ENCODE measurements at places on chromosomes 13 and 19. TPM values are rescaled to one million over a fixed set of nuclear protein-coding genes. Genes with fewer than 3 reads are reported as not detected.

DNA sequence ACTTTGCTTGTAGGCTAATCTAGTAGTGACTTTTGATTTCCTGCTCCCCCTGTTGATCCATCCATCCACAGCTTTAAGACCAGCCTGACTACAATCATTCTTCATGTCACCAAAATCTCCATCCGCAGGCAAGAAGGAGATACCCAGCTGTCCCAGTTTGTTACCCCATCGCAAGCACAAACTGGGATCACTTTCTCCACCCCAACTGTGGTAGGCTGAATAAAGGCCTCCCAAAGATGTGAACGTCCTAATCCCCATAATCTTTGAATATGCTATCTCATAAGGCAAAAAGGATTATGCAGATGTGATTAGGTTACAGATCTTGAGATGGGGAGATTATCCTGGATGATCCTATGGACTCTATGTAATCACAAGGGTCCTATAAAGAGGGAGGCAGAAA lies 202.0 kb downstream of the ENOX1 start:
- no peak for ATAC-seq

DNA sequence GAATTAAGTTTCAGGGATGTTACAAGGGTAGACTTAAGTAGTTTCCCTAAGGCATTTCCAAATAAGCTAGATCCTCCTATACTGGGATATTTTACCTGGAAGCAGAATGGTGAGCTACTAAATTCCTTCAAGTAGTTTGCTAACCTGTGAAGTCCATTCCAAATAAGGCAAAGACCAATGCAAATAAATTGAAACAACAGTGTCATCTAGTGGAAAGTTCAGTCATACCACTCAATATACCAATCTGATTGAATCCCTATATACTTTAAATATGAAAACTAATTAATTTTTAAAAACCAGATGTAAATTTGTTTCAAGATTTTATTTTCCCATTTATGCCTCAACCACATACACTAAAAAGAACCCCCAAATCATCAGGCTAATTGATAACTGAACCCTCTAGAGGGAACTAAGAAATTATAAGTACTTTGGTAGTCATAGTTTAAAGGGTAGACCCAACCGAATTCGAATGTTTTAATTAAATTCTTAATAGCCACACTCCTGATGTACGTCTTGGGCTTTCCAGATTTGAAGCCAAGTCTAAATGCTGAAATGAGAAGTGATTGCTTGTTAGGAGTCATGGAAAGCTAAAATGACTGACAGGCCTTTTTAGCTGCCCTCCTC lies 223.7 kb downstream of the TBC1D4 start:
- ATAC-seq, result no peak

GRCh38 chr13:58379221-58379620 lies 747.7 kb downstream of the PCDH17 start:
- ATAC-seq, result no peak

The PODNL1 gene
- 1.0 TPM for total RNA-seq

GRCh38 chr13:109687559-109688448 lies 98.6 kb downstream of the IRS2 start:
- ATAC-seq, result no peak

The FFAR3 gene
- 2.3 TPM for total RNA-seq

DNA sequence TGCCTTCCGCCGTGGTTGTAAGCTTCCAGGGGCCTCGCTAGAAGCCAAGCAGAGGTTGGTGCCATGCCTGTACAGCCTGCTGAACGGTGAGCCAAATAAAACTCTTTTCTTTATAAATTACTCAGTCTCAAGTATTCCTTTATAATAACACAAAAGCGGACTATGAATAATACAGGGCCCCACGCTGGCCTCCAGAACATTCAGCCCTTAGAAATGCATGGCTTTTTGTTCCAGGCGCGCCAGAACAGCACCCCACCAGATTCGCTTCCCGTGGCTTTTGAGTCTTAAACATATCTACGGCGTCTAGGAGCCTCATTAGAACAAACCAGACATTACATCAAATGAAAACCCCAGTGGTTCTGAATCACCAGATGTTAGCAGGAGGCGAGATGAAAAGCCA lies 75.1 kb downstream of the SLC15A1 start:
- ATAC-seq, result no peak

DNA sequence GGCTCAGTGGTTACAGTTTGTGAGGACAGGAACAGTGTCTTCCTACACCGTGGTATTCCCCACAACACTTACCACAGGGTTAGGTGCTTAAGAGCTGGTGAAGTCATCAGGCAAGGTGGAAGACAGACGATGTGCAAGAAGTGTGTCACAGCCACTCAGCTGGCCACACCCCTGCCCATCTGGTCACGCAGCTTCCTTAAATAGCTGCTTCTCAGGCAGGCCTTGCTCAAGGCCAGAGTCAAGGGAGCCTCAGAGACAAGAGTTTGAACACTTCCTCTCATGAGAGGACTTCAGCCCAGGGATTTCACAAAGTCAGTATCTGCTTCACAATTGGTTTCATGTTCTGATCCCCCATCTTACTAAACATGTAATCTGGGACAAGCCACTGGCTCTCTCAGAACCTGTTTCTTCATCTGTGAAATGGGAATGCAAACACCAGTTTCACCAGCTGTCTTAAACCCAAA lies 80.3 kb upstream of the FRY start:
- ATAC-seq, result peak; percentile 98

The CTXN1 gene
- total RNA-seq, result 0.19 TPM

The NR1H2 gene
- total RNA-seq, result 58.3 TPM

GRCh38 chr13:113622791-113623490 lies 35.1 kb downstream of the ATP4B start:
- no peak for ATAC-seq

DNA sequence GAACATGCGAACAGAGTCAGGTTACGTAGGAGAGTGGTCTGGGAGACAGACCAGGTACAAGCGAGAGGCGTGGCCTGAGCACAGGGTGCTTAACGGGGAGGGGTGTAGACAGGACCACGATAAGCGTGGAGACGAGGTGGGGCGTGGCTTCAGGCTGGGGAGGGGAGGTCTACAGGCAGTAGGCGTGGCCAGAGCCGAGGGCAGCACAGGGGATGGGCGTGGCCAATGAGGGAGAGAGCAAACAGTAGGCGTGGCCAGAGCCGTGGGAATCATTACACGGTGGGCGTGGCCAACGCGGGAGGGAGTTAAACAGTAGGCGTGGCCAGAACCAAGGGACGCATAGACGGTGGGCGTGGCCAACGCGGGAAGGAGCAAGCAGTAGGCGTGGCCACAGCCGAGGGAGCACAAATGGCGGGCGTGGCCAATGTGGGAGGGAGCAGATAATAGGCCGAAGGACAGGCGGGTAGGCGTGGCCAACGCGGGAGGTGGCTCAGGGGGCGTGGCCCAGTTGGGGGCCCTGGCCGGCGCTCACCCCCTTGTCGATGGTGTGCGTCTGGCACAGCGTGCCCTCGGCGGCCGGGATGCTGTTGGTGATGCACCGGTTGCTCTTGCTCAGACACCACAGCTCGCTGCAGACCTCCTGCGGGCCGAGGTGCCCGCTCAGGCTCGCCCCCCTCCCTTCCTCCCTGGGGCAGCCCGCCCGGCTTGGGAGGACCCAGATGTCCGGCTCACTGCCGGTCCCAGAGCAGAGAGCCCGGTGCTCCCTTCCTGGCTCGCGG lies 15.2 kb upstream of the MYO1F start:
- peak; percentile 89 for ATAC-seq

- ATAC-seq, result no peak
These were observed 26.8 kb upstream of the ALOX5AP start for GRCh38 chr13:30708541-30708940.

GRCh38 chr19:55623130-55623529 lies 1.2 kb downstream of the ZNF784 start:
- no peak for ATAC-seq

The KLHL1 gene
- not detected for total RNA-seq

DNA sequence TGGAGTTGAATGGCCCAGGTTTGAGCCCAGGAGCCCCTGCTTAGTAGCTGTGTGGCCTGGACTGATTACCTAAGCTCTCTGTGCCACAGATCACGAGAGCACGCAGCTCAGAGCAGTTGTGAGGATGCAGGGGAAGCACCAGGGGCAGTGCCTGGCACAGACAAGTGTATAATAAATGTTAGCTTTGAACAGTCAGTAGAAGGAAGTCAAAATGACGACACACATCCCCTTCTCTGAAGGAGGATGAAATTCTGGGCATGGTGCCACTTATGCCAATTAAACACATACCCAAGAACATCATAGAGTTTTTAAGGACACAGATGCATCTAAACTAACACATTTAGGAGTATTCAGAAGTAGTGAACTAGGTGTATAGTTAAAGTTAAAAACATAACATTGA lies 24.9 kb upstream of the SIGLEC11 start:
- no peak for ATAC-seq

DNA sequence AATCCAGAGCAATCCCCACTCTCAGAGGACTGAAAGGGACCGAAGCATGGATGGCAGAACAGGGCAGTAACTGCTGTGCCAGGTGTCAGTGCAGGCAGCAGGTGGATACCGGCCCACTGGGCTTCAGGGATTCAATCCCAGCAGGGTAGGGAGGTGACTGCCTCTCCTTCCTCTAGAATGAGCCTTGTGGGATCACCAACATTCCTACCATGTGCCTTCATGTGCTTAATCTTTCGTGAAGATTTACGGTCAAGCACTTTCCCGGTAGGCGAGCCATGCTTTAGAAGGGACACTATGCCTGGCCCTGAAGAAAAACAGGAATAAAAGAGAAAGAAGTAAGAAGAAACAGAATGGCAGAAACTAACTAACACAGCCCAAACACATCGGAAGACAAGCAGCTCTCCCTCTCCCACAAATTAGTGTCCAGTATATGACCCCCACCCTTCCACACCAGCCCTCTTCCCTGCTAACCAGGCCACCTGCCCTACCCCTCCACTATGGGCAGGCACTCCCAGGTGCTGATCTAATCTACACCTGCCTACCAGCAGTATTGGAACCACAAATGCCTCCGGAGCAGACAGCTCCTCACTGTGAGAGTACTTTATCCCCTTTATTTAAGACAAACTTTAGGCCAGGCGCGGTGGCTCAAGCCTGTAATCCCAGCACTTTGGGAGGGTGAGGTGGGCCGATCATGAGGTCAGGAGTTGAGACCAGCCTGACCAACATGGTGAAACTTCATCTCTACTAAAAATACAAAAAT lies 162.5 kb downstream of the NUFIP1 start:
- no peak for ATAC-seq

GRCh38 chr13:22210134-22210930 lies 539.5 kb downstream of the FGF9 start:
- ATAC-seq, result no peak

DNA sequence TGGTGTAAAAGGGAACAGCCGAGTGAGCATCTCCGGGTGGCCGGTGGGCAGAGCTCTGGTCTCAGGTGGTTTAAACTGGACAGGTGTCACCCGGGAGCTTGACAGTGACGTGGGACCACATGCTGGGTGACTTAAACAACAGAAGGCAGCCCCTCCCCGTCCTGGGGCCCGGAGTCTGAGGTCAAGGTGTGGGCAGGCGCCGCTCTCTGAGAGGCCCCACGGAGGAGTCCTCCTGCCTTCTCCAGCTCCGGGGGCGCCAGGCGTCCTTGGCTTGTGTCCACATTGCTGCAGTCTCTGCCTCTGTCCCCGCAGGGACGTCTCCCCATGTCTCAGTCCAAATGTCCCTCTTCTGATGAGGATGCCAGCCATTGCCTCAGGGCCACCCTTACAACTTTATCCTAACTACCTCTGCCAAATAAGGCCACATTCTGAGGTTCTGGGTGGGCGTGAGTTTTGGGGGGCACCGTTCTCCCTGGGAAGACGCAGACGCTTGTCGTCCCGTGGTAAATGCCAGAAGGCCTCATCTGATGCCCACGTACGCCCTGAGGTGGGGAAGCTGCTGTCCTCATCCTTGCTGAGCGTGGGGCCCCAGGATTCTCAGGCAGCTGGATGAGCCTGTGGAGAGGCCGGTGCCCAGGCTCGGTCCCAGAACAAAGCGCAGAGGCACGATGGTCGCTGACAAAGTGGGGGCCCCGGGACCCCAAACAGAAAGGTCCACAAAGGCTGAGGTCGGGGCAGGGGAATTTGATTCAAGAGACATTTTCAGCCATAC lies 12.9 kb downstream of the GZMM start:
- ATAC-seq, result no peak

The RFPL4AL1 gene
- not detected for total RNA-seq

DNA sequence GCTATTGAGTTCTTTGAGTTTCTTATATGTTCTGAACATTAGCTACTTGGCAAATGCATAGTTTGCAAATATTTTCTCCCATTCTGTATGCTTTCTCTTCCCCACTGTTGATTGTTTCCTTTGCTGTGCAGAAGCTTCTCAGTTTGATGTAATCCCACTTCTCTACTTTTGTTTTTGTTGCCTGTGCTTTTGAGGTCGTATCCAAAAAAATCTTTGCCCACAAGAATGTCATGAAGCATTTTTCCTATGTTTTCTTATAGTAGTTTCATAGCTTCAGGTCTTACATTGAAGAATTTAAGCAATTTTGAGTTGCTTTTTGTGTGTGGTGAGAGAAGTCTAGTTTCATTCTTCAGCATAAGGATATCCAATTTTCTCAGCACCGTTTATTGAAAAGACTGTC lies 536.7 kb upstream of the ARGLU1 start:
- no peak for ATAC-seq

DNA sequence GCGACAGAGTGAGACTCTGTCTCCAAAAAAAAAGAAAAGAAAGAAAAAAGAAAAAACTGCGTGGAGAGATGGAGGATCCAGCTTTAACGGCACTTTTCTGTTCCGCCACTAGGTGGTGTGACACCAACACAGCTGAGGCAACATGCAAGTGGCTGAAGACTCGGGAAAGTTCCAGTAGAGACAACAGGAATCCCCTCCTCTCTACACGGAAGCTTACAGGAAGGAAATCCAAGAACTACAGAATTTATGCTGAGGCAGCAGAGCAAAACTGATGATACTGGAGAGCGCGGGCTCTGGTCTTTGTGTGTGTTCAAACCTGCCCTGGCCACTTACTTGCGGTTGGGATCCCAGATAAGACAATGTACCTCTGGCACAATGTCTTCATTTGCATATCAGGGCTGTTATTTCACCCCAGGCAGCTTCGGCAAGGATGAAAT lies 9.9 kb downstream of the RANBP3 start:
- ATAC-seq, result peak; percentile 85

DNA sequence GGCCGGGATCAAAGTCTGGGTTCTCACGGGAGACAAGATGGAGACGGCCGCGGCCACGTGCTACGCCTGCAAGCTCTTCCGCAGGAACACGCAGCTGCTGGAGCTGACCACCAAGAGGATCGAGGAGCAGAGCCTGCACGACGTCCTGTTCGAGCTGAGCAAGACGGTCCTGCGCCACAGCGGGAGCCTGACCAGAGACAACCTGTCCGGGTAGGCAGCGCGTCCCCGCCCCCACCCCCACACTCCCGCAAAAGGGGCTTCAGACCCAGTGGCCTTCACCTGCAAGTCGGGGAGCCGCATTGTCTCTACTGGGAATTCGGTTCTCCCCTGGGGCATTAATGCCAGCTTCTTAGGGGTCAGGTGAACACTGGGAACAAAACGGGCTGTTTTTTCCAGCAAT lies 114.7 kb upstream of the MCF2L start:
- ATAC-seq, result no peak

GRCh38 chr13:28659621-28659970 lies 666 bp downstream of the POMP start:
- ATAC-seq, result peak; percentile 77

The ISYNA1 gene
- 22.0 TPM for total RNA-seq

Measured in activated T-helper 17 cell treated with anti-CD3 and anti-CD28 coated beads, Interleukin-2, amount 50 U/mL, for 72 hours (primary cell).